ENCODE measurements at places on chromosomes 6 and 20. TPM values are rescaled to one million over a fixed set of nuclear protein-coding genes. Genes with fewer than 3 reads are reported as not detected.

GRCh38 chr6:156557251-156557910, 219.8 kb upstream of the ARID1B start:
- DNase-seq: no peak

DNA sequence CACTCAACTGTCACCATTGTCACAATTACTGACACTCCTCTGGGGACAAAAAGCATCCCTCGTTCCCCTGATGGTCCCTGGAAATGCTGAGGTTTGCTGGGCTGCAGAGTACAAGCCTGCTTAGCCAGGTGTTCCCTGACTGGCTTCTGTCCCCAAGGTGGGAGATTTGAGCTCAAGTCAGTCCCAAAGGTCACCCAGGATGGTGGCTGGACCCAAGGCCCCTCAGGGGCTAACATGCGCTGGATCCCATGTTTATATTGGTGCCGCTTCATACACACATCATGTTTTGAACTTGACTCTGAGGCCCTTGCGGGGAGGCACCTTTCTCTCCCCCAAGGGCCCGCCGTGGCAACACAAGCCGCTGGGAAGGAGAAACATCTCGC, 44.2 kb downstream of the PMEPA1 start:
- DNase-seq: no peak

DNA sequence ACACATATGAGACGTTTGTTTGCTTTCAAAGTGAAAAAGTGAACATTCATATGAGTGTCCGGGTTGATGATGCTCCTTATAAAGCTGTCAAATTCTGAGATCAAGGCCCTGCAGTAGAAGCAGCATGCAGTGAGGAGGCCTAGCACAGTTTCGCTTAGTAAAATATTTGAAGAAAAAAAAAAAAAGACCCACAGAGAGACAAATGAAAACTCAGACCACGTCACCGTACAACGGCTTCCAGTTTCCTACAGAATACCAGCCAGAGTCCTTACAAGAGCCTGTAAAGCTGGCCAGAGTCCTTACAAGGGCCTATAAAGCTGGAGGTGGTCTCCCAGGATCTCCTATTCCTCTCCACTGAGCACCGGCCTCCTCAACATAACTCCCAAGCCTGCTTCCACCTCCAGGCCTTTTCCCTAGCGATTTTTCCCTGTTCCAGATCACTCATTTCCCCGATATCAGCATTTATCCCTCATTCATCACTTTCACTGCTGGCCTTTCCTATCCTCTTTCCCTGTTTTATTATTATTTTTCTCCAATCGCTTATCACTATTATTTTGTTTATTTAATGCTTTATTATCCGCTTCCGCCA, 1.5 kb upstream of the HMGN4 start:
- DNase-seq: no peak

DNA sequence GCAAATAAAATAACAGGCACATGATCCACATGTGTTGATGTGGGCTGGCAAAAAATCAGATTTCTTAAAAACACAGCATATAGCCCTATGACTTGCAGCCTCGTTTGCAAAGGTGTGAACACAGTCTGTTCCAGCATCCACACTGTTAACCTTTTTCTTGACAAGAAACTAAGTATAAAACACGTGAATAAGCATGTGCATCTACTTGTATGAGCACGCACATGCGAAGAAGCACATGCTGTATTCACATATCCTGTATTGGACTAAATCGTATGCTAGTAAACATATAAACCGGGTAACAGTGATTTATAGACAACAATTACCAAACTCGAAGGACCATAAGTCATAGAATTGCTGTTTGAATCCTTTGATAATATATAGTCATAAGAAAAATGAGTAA, 218.7 kb downstream of the HDGFL1 start:
- DNase-seq: no peak

- no peak for DNase-seq
Measured at GRCh38 chr6:44626616-44627015, 239.1 kb downstream of the CDC5L start.

Gene MCCD1
- total RNA-seq: not detected

- DNase-seq: no peak
Measured at GRCh38 chr6:133977983-133978895, 25.2 kb downstream of the TBPL1 start.

- DNase-seq: no peak
Measured at GRCh38 chr6:53811082-53811481, 16.3 kb downstream of the LRRC1 start.

DNA sequence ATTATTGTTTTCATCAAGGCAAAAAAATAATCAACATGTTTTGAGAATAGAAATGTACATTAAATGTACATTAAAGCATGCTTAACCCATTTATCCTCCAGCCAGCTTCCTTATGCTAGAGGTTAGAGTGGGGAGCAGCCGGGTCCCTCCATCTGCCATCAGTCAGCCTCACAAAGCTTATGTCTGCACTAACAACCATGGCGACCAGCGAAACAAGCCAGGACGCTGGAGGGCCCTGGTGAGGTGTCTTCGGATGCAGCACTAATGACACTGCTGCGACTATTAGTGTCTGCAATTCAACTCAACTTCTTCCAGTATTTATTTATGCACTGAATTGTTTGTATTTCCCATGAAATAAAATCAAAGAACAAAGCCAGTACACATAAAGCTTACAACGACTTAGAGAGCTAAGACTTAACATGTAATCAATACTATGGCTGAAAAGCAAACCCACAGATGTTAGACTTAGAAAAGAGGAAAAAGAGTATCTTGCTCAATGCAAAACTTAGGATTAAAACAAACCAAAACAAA, 6.8 kb downstream of the CLDN20 start:
- DNase-seq: no peak

DNA sequence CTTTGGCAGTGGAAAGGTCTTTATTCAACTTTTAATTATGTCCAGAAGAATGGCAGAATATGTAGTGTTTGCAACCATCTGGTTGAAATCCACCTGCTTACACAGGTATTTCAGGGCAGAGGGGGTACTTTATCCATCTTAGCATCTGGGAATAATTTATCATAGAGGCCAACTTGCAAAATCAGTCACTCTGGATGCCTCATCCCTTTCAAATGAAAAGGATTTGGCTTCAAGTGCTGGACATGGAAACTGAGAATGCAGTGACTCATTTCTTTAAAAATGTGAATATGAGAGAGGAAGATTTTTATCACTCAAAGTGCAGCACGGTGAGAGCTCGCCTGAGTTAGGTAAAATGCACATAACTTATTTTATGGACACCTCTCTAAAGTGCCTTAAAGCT, 758.3 kb downstream of the KIF16B start:
- DNase-seq: no peak

- no peak for DNase-seq
Measured at GRCh38 chr20:33407251-33407650, 5.9 kb upstream of the CDK5RAP1 start.

GRCh38 chr6:27565839-27566779, 93.2 kb upstream of the ZNF184 start:
- no peak for DNase-seq

Gene HLA-DPB1
- total RNA-seq: 52.5 TPM

DNA sequence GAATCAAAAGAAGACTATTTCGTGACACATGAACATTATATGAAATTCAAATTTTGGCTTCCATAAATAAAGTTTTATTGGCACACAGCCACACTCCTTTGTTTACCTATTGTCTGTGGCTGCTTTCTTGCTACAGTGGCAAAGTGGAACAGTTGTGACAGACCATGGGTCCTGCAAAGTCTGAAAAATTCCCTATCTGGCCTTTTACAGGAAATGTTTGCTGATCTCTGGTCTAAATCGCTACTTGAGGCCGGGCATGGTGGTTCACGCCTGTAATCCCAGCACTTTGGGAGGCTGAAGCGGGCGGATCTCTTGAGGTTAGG, 23.1 kb upstream of the PREX1 start:
- no peak for DNase-seq

DNA sequence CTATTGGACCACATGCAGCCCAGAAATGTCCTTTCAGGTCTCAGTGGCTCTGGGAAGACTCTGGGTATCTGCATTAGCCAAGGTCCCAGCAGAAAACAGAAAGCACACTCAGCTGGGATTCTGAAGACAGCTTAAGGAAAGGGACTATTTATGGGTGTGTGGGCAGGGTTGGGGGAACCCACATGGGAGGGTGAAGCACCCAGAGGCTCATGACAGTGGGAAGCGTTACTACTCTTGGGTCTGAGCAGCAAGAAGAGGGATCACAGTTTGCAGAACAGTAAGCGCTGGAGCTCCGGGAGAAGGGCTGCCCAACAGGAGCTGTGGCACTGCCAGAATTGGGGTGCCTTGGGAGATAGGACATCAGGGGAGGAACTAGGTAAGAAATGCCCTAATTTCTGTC, 12.4 kb upstream of the CDC5L start:
- DNase-seq: no peak

- no peak for DNase-seq
Measured at GRCh38 chr20:54535746-54536145, 60.4 kb downstream of the DOK5 start.

Gene PPP1R11
- 41.1 TPM for total RNA-seq

Gene OPRL1
- total RNA-seq: 1.3 TPM

Gene PEX6
- 13.4 TPM for total RNA-seq

- no peak for DNase-seq
Measured at GRCh38 chr6:90368001-90368400, 71.4 kb upstream of the BACH2 start.

DNA sequence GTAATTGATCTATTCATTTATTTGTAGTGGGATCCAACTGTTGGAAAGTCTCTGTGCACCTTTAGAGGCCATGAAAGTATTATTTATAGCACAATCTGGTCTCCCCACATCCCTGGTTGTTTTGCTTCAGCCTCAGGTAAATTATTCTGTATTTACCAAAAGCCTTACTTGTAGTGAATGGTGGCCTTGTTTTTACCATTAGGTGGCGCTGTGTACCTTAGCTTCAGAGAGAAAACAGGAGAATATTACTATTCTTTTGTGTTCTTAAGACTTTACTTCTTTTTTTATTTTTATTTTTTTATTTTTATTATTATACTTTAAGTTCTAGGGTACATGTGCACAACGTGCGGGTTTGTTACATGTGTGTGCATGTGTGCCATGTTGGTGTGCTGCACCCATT, 23.7 kb downstream of the PEX7 start:
- DNase-seq: no peak

DNA sequence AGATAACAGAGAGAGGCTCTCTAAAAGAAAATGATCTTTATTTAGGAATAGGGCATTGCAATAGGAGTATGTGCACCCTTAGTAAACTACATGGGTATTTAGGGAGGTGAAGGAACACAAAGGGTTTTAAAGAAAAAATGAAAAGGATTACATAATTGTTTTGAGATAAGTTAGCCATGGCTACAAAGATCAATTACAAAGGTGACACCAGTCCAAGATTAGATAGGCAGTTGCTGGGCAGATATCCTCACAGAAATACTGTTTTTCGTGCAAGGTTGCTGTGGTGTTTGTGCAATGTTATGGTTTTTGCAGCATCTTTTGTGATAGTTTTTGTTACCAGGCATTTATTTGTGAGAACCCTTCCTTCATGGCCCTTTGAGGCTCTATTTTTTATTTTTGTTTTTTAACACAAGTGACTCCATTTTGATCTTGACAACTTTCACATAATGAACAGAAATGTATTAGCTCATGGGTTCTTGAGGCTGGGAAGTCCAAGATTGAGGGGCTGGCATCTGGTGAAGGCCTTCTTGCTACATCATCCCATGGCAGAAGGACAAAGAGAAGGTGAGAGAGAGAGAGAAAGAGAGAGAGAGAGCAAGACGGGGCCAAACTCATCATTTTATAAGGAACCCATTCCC, 5.6 kb upstream of the CCNC start:
- DNase-seq: no peak

Gene KCNK16
- total RNA-seq: not detected

Gene HBS1L
- total RNA-seq: 66.4 TPM

- peak; percentile 90 for DNase-seq
Measured at GRCh38 chr20:46118481-46119020, 437 bp downstream of the CD40 start.

DNA sequence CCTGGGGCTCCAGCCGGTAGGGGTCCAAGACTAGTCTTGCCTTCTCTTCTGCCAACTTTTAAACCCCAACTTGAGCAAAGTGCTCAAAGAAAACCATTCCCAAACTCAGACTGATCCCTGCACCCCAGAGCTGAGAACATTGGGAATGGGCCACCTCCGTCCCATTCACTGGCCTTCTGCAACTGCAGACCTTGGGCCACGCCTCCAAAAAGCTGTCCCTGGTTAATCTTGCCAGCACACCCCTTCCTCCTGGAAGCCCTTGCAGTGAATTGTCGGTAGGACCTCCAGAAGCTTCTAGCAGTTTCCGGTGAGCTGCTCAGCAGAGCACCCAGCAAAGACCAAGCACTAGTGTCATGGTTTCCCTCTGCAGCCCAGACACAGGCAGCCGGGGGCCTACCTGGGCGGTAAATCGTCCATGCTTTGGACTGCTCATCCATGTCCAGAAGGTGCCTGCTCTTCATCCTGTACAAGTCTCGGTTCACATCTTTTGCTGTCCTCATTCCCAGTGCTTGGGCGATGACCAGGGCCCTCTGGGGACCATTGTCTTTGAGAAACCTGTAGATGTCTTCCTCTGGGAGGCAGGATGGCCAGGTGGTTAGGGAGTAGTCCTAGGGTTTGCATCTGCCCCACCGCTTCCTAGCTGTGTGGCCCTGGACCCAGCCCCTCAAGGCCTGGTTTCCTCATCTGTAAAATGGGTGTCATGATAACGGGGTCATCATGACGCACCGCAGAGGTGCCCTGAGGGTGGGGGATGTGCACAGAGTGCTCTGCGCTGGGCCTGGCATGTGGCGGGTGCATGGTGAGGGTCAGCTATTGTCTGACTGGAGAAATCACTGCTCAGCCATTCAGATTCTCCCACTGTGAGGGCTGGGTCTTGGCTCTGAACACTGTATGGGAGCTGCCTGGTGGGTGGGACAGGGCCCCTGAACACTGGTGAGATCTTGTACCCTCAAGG, 5.5 kb downstream of the ZBP1 start:
- DNase-seq: no peak
